ENCODE measurements at places on chromosomes 1 and 21. TPM values are rescaled to one million over a fixed set of nuclear protein-coding genes. Genes with fewer than 3 reads are reported as not detected.

DNA sequence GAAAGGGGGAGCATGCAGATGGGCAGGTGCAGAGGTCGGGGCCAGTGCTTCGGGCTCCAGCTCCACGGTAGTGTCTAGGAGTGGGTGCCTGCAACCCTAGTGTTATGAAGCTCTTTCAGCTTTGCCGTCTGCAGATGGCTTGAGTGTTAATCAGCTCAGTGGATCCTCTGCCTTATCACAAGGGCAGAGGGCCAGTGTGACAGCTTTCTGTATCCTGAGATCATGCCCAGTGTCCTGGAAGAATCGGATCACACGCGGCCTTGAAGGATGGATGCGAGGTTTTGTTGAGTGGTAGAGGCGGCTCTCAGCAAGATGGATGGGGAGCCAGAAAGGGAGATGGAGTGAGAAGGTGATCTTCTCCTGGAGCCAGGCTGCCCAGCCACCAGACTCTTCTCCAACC lies 25.5 kb upstream of the C1orf146 start:
- no peak for DNase-seq

GRCh38 chr21:43004926-43005325 lies 30.6 kb downstream of the PKNOX1 start:
- DNase-seq: no peak

DNA sequence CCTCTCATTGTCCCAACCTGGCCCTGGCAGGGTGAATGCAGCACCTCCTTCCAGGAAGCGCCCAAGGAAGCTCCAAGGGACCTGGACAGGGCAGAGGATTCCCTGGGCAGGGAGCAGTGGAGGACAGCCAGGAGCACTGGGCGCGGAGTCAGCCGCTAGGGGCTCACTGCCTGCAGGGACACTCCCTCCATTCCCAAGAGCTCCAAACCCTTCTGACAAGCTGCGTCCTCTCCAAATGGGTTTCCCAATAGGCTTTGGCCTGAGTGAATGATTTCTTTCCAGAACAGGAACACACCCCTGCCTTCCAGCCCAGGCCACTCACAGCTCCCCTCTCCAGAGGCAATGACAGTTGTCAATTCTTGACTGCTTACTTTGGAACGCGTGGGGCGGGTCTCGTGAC lies 128.5 kb upstream of the EDN2 start:
- DNase-seq: no peak

The DLGAP3 gene
- total RNA-seq: not detected

- no peak for DNase-seq
Observed at GRCh38 chr1:152941037-152941711, 5.8 kb upstream of the SPRR5 start.

GRCh38 chr1:201562257-201562656 lies 23.3 kb downstream of the NAV1 start:
- peak; percentile 62 for DNase-seq

The KRTAP12-2 gene
- total RNA-seq: not detected

- DNase-seq: no peak
Observed at GRCh38 chr1:181514298-181515290, 31.3 kb downstream of the CACNA1E start.

DNA sequence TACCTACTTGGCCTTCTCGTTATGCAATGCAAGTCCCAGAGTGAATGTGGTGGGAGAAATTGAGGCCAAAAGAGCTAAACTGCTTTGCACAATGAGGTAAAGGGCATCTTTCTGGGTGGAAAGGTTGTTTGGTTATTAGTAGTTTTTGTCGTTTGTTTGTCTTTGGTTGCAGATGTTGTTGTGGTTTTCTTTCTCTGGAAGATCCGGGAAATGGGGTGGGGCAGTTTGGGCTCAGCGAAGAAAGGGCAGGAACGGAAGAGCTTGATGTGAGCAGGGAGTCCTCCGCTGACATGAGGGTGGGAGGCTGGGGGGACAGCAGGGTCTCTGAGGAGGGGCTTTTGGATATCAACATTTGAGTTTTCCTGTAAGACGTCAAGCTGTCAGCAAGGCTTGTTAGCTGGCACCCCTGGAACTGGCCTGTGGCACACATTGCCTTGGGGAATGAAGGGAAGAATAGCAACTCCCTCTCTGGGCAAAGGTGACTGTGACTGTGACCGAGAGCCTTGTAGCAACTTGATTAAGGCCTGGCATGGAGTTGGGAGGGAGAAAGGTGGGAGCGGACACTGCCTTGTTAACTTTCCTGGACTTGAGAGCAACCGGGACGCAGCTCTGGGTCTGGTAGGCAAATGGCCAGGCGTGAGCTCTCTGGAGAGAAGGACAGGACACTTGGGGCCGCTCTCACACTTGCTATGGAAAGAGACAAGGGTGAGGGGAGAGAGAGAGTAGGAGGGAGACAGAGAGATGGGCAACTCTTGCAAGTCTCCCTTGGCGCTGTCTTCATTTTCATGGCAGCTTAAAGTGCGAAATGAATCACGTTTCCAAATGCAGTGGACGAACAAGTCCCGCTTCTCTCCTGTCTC lies 15.4 kb upstream of the OPRD1 start:
- no peak for DNase-seq

The CYP4X1 gene
- 6.3 TPM for total RNA-seq

The RHEX gene
- total RNA-seq: not detected

- no peak for DNase-seq
Observed at GRCh38 chr1:24930260-24931145, at the start of gene RUNX3. RUNX3 (minus strand) TSS chr1:24930276; CDS start chr1:24929868, 408 bp downstream.

DNA sequence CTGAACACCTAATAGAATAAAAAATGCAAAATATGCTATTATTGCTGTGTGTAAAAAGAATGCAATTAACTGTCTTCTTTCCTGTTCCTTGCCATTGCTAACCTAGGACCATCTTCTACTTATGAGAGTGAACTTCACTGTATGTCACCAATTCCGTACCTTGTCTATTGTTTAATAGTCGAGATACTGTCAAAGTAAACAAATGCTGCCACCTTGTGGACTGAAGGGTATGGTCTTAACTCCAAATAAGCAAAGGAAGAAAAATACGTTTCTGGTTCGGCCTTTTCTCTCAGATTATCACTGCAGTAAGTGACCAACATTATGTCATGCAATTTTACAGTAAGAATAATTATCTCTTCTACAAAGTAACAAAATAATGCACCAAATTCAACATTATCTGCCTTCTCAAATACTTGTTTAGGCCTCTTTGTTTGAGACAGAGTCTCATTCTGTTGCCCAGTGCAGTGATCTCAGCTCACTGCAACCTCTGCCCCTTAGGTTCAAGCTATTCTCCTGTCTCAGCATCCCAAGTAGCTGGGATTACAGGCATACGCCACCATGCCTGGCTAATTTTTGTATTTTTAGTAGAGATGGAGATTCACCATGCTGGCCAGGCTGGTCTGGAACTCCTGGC lies 133.4 kb downstream of the COP1 start:
- DNase-seq: peak; percentile 89

The PGLYRP4 gene
- not detected for total RNA-seq

DNA sequence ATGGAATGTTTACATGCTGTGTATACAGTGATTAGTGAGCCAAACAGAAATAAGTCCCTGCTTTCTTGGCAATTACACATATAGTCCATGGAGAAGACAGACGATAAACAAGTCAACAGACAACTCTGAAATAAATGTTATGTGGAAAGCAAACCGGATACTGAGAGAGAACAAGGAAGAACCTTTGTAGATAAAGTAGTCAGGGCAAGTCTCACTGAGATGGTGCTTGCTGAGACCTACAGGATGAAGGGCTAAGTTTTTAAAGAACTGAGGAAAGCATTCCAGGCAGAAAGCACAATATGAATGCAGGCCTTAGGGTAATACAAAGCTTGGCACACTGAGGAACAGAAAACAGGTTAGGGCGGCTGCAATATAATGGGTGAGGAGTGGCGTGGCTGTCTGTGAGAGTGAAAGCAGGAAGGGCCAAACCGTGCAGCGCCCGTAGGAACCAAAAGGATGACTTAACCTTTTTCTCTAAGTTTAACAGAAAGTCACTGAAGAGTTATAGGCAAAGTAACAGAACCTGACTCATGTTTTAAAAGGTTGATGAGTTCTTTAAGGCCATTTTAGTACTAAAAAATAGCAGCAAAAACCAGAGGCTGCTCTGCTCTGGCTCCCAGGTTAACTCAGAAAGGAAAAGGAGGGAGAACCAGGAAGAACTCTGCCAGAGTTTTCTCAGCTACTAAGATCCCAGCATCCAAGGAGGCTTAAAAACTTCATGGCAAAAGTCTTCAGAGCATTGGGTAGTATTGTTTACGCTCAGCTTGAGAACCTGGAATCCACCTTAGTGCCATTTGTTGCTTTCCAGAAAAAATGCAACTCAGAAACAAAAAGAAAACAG lies 8.7 kb upstream of the TTF2 start:
- peak; percentile 43 for DNase-seq

DNA sequence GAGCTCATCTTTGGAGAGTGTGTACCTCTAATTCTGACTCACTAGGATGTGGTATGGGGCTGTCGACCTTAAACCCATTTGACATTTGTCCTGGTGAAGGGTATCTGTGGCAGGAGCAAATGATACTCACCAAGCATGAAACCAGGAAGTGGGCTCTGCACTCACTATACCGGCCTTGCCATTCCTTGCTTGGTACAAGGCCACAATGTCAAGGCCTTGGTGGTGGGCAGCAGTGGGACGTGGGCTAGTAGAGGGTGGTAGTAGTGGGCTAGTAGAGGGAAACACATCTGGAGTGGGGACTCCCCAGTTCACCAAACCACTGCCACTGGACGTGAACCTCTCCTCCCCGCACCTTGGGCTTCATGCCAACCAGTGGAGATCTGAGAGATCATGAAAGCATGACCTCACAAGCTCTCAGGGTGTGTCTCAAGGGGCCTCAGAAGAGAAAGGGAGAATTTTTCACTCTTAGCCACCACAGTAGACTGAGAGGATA lies 11.5 kb downstream of the TNFSF4 start:
- DNase-seq: no peak

GRCh38 chr1:155083052-155083541 lies 4.5 kb downstream of the EFNA3 start:
- no peak for DNase-seq

The AGMAT gene
- 1.2 TPM for total RNA-seq

The SH3BGR gene
- total RNA-seq: 0.51 TPM

DNA sequence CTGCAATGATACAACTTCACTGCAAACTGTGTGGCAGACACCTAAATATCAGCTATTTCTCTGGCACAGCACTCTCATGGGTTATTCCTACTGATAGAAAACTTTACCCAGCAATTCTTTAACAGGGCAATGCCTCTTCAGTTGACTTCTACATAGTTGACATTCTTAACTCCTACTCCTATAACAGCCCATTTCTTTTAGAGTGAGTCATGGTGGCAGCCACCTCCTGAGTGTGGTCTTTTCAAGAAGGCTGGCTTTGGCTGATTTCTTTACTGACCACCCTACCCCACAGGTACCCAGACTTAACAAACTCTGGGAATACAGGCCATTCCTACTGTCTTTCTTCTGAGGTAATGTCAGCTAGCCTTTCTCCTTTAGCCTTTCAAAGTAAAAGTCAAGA lies 805.8 kb upstream of the ADGRL2 start:
- DNase-seq: no peak

DNA sequence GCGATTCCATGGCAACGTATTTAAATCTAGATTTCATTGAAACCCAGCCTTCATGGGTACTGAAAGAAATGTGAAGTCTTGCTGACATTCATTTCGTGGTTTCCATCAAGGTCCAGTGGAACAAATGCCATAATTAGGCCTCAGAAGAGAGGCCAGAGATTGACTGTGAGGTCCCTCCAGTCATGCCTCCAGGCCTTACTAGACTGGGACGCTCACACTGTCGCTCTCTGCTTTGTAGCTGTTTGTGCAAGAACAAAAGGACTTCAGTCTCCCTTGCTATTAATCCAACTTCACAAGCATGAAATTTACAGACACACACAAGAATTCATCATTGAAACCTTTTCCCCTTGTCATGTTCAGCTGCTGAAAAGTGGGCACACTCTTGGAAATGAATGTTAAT lies 180.4 kb upstream of the FOXD3 start:
- DNase-seq: no peak

The C1orf87 gene
- not detected for total RNA-seq

DNA sequence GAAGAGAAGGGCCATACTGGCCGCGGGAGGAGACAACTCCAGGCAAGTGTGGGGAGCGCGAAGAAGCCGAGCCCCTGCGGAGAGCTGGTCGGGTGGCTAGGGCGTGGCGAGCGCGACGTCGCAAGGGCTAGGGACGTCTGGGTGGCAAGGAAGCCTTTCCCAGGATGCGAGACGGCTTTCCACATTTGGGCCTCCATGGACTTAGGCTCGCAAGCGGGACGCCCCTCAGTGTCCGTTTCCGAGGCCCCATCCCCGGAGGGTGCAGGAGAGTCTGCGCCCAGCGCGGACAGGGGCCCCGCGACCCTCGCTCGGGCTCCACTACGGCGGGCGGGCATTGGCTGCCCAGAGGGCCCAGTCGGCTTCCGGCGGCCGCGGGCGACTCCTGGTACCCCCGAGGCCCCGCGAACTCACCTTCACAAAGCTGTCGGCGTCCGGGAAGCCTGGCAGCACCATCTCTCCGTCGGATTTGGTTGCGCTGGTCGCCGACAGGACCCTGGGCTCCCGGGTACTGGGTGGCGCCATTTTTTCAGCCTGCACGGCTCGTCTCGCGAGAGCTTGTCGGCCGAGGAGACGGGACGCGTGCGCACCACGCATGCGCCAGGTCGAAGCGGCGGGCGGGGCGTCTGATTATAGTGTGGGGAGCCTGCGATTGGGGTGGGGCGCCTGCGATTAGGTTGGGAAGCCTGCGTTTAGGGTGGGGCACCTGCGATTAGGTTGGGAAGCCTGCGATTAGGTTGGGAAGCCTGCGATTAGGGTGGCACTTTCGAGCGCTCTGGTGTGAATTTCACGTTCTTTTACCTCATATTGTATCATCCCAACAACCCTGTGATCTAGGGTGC lies at the start of gene EXOSC10:
Gene EXOSC10 (minus strand): TSS at position 560 of the 839 bp plus-strand sequence. CDS start 38 bp downstream, at position 522.
- peak; percentile 94 for DNase-seq

GRCh38 chr1:51776408-51776807 lies 102.1 kb downstream of the NRDC start:
- no peak for DNase-seq

DNA sequence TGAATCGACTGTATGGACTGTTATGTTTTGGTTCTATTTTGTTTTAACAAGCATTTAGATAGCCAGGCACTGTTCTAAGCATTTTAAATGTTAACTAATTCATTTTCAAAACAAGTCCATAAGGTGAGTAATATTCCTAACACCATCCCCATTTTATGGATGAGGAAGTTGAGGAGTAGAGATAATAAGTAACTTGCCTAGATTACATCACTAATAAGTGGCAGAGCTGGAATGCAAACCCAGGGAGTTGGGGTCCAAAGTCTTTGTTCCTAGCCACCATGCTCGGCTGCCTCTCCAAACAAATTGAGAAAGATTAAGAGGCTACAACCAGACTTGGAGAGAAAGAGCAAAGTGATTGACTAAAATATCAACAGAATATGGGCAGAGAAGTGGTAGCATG lies 12.6 kb upstream of the LEPR start:
- no peak for DNase-seq

- DNase-seq: peak; percentile 96
Observed at GRCh38 chr1:35369922-35370671, 101.6 kb downstream of the ZMYM4 start.

The AJAP1 gene
- total RNA-seq: 0.05 TPM

The LMO4 gene
- total RNA-seq: 20.2 TPM

DNA sequence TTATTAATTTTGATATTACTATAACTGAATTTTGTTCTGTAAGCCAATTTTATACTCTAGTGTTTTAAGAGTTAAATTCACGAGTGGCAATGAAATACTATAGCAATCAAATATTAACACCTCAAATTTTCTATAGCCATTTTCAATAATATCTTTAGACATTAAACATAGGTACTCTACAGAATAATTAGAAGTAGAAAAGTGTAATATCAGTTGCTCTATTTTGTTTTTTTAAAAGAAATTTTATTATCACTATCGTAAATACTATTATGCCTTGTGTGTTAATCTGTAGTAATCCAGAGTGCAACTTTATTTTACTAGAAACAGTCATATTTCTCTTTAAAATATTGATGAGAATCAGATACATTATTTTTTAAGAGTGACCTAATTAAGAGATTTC lies 691.2 kb downstream of the USP25 start:
- peak; percentile 9 for DNase-seq
